SHP77 treated with DMSO at 0.1 percent for 48 hours (cell line): ENCODE measurements at places on chromosomes 5 and 9.

DNA sequence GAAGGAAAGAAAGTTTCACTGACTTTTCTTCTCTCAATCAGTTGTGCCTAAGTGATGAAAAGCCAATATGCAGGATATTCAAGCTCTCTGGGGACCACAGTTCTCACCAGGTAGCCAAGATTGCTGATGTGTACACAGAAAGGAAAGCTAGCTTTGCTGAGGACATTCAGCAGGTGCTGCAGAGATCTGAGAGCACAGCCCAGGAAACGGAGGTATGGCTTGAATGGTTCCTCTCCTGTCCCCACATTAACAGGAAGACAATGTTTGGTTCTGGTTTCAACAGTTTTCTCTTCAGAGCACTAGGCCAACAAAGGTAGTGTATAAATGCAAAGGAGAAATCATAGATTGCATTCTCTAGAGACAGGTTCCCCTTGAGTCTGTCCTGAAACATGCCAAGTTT, 69.6 kb downstream of the PTPDC1 start:
- no peak for DNase-seq

GRCh38 chr9:89555036-89555415, 49.8 kb upstream of the GADD45G start:
- no peak for DNase-seq

DNA sequence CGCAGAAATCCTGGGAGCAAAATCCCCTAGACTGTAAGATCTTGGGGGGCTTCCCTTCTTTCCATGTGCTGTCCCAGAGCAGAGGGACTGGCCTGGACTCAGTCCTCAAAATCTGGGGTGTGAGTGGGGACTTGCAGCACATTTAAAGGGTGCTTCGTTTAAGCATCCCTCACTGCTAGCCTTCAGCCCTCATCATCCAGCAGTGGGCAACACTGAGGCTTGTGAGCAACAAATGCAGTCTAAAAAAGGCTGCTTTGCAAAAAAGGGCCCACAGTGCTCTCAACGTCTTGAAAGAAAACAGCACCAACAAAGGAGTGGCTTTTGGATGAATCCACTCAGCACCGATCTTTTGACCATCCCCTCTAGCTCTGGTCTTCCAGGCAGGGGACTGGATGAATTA, 128.3 kb upstream of the TBC1D2 start:
- DNase-seq: no peak

- no peak for DNase-seq
These were observed 141.5 kb downstream of the ADAMTS19 start for GRCh38 chr5:129601576-129601975.

DNA sequence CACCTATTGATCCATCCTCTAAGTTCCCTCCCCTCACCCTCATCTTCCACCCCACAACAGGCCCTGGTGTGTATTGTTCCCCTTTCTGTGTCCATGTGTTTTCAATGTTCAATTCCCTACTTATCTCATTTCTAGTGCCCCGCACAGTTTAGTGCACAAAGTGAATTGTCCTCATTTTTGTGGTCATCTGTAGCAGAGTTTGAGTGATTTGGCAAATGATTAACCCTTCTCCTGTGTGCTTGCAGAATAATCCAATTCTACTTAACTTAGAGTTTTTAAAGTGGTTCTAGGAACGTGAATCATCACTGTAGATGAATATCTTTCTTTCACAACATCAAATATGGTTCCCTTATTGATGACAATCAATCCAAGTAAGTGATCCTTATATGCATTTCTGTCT, 6.3 kb upstream of the HAPLN1 start:
- no peak for DNase-seq

DNA sequence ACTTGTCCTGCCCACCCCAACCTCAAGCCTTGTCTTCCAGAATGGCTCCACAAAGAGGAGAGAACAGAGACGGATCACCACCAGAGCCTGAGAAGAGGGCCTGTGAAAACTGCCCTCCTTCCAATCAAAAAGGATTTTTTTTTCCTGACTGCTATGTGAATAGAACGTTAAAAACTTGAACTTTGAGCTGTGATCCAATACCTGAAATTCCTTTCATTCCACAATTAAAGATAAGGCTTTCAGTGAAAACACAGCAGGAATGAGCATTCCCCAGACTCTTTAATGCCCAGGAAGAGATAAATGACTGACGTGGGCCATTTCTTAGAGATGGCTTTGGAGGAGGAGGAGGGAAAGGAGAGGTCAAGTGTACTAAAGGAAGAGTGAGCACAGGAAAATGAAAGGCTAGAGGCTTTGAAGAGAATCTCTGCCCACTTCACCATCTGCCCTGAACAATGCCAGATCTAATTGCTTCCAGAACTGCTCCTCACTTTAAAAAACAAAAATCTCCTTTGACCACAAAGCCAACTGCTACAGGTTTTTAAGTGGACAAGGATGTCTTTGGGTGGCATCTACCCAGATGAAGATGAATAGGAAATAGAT, 177.9 kb upstream of the MAP3K1 start:
- DNase-seq: no peak

- no peak for DNase-seq
These were observed 21.7 kb downstream of the SLC6A18 start for GRCh38 chr5:1246711-1247431.

GRCh38 chr5:113663879-113664541, 150.5 kb downstream of the YTHDC2 start:
- DNase-seq: no peak

- no peak for DNase-seq
These were observed 163.2 kb downstream of the LPAR1 start for GRCh38 chr9:110874963-110875674.

- no peak for DNase-seq
These were observed 62.9 kb downstream of the NREP start for GRCh38 chr5:111694133-111694532.

- no peak for DNase-seq
These were observed 136.6 kb upstream of the DMAC1 start for GRCh38 chr9:7936163-7936562.

- no peak for DNase-seq
These were observed 254.7 kb downstream of the MAN2A1 start for GRCh38 chr5:109944461-109944860.

DNA sequence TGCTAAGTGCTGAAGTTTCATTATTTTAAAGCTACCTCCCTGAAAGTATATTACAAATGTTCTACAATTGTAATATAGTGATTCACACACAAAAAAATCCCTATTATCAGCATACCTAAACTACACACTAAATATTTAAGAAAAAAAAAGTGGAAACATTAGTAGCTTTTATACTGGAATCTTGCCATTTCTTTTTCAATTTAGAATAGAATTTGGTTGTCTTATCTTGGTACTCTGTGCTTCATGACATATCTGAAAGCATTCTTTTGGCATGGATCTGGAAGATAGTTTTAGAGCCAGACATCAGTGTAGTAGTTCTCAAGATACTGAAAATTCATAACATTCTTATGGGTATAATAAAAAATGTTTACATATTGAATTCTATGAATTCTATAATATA, 35.0 kb downstream of the SLC1A3 start:
- no peak for DNase-seq

GRCh38 chr5:89338935-89339334, 456.0 kb upstream of the MEF2C start:
- no peak for DNase-seq

- peak; percentile 80 for DNase-seq
These were observed at the start of gene ELOVL7 for GRCh38 chr5:60843936-60844905. Gene ELOVL7, minus strand, starts transcription at chr5:60844269. Its CDS starts 56,872 bp downstream, at chr5:60787397.

DNA sequence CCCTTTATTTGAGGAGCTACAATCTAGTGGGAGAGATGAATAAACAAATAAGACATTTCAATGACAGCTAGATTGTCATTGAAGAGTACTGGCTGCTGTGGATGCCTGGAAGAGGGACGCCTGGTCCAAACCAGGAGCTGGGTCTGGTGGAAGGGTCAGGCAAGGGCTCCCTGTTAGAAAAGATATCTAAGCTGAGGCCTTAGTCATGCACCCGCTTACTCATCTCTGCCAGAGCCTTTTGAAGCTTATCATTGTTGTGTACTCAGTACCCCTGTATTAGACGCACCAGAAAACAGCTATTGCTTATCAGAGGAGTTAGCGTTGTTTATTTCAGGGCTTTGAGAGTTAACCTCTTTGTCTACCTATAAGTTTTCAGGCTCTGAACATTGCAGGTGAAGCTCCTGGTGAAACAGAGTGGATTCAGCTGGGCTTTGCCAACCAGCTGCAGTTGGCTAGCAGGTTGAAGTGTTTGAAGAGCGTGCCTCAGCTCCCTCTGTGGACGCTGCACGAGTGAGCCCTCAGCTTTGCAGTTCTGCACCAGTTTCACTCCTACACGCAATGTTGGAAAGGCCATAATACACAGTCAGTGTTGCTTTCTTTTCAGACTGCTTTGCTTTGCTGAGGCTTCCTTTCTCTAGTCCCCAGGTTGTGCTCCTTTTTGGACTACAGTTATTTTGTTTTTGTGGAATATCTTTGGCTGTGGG, 5.6 kb upstream of the GPR151 start:
- DNase-seq: peak; percentile 65

- DNase-seq: no peak
These were observed 31.7 kb upstream of the ZBTB43 start for GRCh38 chr9:126773004-126773607.
